ENCODE measurements at places on chromosomes 13 and 19.

- no peak for DNase-seq
Measured at GRCh38 chr13:100063906-100064305, 25.0 kb upstream of the PCCA start.

- DNase-seq, result peak; percentile 26
Measured at GRCh38 chr19:48683349-48683748, 10.5 kb upstream of the NTN5 start.

DNA sequence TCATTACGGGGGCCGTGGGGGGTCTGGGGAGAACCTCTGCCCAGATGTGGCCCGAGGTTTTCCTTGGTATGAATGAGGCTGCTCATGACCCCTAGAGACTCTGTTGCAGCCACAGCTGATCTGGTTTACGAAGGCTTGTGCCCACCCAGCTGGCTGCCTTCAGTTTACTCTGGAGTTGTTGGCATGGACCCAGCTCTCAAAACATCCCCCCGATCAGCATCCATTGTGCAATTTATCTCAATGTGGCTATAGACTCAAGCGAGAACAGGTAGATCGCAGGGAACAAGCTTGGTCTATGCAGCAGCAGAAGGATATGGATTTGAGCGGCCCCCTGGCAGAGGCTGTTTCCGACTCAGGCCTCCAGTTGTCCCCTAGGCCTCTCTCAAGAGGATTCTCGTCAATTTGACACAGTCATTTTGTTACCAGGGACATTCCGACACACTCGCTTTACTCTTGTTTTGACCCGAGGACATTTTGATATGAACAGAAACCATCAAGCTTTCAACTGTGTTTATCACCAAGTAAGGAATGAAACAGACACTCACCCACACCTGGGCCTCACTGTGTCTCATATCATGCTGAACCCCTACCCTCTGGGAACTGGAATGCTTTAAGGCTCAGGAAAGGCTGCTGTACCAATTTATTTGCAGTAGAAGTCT lies 161.5 kb downstream of the KATNAL1 start:
- no peak for DNase-seq

DNA sequence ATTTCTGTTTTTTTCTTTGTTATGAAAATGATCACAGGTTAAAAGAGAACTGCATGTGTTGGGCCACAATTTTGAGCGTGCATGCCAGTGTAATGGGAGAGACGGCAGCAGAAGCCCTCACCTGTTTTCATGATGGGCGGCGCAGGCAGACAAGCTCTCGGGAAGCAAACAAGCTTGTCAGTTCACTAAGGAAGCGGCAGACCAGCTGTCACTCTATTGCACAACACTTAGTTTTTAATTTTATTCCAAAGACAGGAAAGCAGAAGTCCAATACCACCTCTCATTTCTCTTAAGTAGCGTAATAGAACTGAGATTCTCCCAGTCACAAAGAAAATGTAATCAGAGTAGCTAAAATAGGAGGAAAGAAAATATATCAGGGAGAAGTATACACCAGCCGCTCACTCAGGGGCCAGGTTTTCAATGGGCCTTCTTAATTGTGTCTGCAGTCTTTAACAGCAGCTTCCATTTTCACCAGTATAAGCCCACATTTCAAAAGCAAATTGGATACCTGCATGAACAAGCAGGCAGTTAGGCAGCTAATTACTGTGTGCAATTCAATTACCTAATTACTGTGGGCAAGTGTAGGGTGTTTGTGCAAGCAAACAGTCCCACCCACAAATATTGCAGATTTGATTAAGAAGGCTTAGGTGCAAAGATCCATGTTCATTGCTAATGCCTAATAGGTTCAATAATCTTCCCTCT lies 711.4 kb downstream of the DIAPH3 start:
- no peak for DNase-seq

DNA sequence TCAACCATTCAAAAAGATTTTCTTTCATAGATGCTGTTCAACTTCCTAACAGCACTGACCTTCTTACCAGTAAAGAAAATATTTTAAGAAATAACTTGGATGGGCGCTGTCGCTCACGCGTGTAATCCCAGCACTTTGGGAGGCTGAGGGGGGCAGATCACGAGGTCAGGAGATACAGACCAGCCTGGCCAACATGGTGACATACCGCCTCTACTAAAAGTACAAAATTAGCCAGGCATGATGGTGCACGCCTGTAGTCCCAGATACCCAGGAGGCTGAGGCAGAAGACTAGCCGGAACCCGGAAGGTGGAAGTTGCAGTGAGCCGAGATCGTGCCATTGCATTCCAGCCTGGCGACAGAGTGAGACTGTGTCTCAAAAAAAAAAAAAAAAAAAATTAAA lies 865.7 kb upstream of the SLC10A2 start:
- no peak for DNase-seq

GRCh38 chr13:80668452-80668851 lies 327.5 kb upstream of the SPRY2 start:
- no peak for DNase-seq

DNA sequence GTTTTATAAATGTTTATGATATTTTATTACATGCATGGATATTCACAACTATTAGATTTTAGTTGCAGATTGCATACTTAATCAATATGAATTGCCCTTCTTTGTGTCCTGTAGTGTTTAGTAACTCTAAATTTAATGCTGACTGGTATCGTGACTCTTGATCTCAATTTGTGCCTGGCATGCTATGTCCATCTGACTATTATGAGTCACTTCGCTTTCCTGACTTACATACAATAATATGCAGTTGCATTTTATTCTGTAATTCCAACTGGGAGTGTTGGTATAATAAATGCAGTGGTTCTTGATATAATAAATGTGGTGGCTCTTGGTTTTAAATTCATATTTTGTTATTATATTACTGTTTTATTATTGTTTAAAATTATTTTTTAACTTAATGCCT lies 277.5 kb downstream of the LIG4 start:
- no peak for DNase-seq

- DNase-seq, result no peak
Measured at GRCh38 chr13:110779022-110779421, 65.5 kb downstream of the ING1 start.

DNA sequence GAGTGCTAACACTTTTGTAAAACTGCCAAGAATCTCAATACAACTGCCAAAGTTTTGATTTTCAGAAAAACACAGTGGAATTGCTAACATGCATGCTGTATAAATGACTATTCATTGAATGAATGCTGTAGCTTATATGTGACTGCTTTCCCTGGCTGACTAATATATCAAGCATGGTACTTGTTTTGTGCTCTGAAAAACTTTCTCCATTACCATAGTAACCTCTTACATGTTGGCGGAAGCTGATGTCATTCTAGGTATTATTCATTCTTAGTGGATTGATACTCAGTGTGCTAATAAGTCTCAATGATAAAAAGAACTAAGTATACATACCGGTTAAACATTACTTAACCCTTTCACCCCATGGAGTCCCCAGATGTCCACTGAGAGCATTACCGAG lies 166.1 kb upstream of the MYO16 start:
- DNase-seq, result peak; percentile 29

GRCh38 chr13:79602936-79603335 lies 122.0 kb downstream of the NDFIP2 start:
- DNase-seq, result no peak

- DNase-seq, result no peak
Measured at GRCh38 chr19:23992348-23992747, 77.7 kb downstream of the ZNF726 start.

GRCh38 chr13:77009011-77009410 lies 17.1 kb downstream of the CLN5 start:
- no peak for DNase-seq

- no peak for DNase-seq
Measured at GRCh38 chr19:8045872-8046568, 6.5 kb upstream of the CCL25 start.

DNA sequence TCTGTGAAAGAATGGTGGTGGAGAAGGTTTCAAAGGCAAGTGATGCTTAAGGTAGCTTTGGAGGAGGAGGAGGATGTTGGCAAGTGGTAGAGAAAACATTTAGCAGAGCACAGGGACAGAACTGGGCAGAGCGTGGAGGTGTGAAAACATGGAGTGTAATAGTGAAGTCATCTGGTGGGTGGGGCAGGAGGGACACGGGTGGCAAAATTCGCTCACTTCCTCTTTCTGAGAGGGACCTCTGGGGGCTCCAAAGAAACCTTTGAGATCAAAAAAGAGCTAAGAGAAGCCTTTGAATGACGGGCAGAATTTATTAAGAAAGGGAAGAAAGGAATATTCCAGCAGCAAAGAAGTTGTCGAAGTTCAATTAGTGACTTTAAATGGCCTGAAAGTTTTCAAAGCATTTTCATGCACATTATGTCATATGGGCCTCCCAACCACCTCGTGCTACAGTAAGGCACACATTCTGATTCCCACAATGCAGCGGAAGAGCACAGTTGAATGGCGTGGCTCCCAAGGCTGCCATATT lies 82.8 kb downstream of the STARD13 start:
- DNase-seq, result no peak

DNA sequence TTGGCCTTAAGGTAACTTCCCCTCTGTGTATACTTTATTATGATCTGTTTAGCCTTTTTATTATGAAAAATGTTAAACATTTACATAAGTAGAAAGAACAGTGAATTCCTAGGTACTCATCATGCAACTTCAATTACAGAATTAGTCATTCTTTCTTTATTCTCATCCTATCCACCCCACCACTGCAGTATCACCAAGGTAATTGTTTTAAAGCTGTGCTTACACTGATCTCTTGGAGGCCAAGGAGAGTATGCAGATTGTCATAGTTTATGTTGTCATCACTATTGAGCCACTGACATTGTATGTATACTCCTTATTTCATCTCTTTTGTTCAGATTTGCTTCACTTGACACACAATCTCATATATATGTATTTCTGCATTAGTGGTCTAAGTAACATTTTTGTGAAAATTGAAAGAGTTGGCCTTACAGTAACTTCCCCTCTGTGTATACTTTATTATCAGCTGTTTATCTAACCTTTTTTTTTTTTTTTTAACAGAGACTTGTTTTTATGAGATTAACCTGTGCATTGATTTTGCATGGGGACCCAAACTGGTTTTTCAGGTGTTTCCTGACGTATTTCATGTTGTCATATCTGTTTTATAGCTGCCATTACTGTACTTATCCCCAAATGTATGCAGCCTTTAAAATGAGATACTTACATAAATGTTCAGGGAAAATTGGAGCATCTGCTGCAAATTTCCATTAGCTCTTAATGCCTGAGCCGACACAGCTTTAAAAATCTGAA lies 4.5 kb downstream of the ZNF507 start:
- no peak for DNase-seq

DNA sequence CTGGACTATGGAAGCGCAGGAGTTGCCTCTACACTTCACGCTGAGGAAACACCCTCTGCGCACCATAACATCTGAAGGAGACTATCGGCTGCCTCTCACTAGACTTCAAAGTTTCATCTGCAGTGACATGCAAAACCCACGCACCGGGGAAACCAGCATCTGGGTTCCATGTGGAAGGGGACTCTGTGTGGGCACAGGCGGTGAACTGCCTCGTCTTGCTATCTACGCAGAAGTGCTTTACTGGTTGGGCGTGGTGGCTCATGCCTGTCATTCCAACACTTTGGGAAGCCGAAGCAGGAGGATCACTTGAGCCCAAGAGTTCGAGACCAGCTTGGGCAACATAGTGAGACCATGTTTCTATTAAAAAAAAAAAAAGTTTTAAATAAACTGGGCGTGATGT lies 116.4 kb downstream of the STK24 start:
- DNase-seq, result no peak

DNA sequence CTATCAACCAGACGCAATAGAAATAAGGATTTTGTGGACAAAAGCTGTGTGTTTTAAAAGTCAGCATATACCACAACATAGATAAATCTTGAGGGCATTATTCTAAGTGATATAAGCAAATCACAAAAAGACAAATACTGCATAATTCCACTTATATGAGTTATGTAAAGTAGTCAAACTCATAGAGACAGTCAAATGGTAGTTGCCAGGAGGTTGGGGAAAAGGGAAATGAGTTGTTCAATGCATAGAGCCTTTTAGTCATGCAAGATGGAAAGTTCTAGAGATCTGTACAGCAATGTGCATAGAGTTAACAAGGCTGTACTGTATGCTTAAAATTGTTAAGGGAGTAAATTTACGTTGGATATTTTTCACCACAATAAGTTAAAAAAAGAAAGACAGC lies 244.7 kb downstream of the DCT start:
- no peak for DNase-seq

DNA sequence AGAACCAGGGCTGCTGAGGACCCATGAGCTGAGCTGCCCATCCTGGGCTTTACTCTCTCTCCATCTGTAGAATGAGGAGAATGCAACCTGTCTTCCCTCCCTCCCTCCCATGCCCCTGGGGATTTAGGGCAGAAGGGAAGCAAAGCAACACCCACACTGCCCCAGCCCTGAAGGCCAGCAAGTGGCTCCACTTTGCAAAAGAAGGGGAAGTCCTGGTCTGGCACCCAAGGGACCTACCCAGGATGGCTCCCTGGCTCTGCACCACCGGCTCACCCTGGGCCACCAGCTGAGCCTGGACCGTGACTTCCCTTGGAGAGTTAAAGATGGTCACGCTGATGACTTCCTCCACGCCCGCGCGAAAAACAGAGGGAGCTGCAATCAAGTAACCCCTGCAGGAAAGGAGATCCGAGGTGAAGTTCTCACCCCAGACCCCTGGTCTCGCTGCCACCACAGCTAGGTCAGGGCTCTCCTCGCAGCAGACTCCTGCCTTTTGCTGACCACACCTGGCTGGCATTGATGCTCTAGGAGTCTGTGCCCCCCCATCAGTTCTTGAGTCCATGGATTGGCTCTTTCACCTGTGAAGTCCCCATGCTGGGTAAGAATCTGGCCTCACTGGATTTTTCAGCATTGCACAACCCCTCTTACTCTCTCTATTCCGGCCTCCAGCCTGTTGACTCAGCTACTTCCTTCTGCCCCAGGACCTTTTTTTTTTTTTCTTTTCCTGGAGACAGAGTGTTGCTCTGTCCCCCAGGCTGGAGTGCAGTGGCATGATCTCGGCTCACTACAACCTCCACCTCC lies 4.6 kb downstream of the CPAMD8 start:
- no peak for DNase-seq

DNA sequence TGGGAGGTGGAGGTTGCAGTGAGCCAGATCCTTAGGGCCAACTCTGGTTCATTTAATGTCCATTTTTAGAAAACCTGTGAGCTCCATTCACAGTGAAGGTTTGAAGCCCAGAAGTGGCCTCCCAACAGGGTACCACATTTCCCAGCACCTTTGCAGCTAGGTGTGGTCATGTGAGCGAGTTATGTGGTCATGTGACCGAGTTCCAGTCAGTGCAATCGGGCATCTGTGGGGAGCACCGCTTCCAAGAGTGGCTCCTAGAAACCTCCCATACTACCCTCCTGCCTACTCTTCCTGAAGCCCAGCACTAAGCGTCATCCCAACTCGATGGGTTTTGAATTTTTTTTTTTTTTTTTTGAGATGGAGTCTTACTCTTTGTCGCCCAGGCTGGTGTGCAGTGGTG lies 663 bp upstream of the PLA2G4C start:
- DNase-seq, result no peak

DNA sequence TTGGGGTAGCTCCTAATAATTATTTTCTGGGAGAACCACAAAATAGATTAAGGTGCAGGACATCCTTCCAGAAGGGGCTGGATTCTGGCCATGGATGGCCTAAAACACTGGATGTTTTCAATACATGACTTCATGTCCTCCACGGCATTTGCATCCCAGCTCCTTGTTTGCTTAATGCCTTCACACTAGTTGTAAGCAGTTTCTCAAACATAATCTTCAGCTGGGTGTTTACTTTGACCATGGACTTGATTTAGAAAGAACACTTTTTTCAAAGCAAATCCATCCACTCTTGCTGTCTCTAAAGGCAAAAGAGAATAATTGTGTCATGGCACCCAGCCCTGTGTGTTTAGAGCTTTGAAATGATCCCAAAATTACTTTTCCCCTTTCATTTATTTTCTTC lies 82.5 kb upstream of the GSX1 start:
- DNase-seq, result no peak

All from hepatic stellate cell (primary cell).